ENCODE measurements at places on chromosomes 1 and 21. TPM values are rescaled to one million over a fixed set of nuclear protein-coding genes. Genes with fewer than 3 reads are reported as not detected.

Gene GBP6
- total RNA-seq: not detected

GRCh38 chr1:187010571-187011309 is 182.0 kb downstream of the PLA2G4A start:
- H3K36me3 ChIP-seq: no peaks in the 10 kb centered on the region
- H3K4me1 ChIP-seq: no peaks in the 10 kb centered on the region
- H3K27me3 ChIP-seq: peaks cover 1% of the 10 kb centered on the region
- H3K4me3 ChIP-seq: no peak overlapping the region
- H3K27ac ChIP-seq: no peak overlapping the region

- no peaks in the 10 kb centered on the region for H3K27me3 ChIP-seq
- no peak overlapping the region for H3K4me3 ChIP-seq
- no peak for DNase-seq
- H3K36me3 ChIP-seq: no peaks in the 10 kb centered on the region
- no peak overlapping the region for H3K27ac ChIP-seq
Measured at GRCh38 chr1:118155106-118155505, 29.9 kb downstream of the SPAG17 start.

GRCh38 chr1:20551945-20552727 is at the start of gene FAM43B:
Gene FAM43B (plus strand): TSS chr1:20552573. CDS start chr1:20552974, 401 bp downstream.
- H3K4me1 ChIP-seq: peaks cover 11% of the 10 kb centered on the region
- no peak within 1 kb of the TSS for H3K27ac ChIP-seq
- H3K4me3 ChIP-seq: peak within 1 kb of the TSS; percentile 67

Gene GNG12
- 91.5 TPM for total RNA-seq

Gene MMEL1
- 0.92 TPM for total RNA-seq

Gene AGT
- 18.1 TPM for total RNA-seq

- peaks cover 48% of the 10 kb centered on the region for H3K36me3 ChIP-seq
- peaks cover 22% of the 10 kb centered on the region for H3K4me1 ChIP-seq
- H3K4me3 ChIP-seq: no peak overlapping the region
- no peak for DNase-seq
- H3K27ac ChIP-seq: peak overlapping the region; percentile 96
- H3K27me3 ChIP-seq: no peaks in the 10 kb centered on the region
Measured at GRCh38 chr1:154335025-154335714, 9.8 kb downstream of the ATP8B2 start.

GRCh38 chr1:27314169-27314568 is 7.8 kb upstream of the TMEM222 start:
- peaks cover 4% of the 10 kb centered on the region for H3K27me3 ChIP-seq
- H3K4me3 ChIP-seq: no peak overlapping the region
- H3K27ac ChIP-seq: no peak overlapping the region
- H3K4me1 ChIP-seq: peaks cover 4% of the 10 kb centered on the region

Gene CD160
- not detected for total RNA-seq

All from chondrocyte (in vitro differentiated cells).